ENCODE measurements at places on chromosomes 11 and 22. TPM values are rescaled to one million over a fixed set of nuclear protein-coding genes. Genes with fewer than 3 reads are reported as not detected.

GRCh38 chr22:20439928-20440575 lies 2.4 kb upstream of the SCARF2 start:
- peaks cover 8% of the 10 kb centered on the region for H3K4me1 ChIP-seq
- peaks cover 14% of the 10 kb centered on the region for H3K36me3 ChIP-seq
- no peak for DNase-seq
- H3K27me3 ChIP-seq = peaks cover 34% of the 10 kb centered on the region
- no peak overlapping the region for H3K27ac ChIP-seq
- H3K4me3 ChIP-seq = no peak overlapping the region

DNA sequence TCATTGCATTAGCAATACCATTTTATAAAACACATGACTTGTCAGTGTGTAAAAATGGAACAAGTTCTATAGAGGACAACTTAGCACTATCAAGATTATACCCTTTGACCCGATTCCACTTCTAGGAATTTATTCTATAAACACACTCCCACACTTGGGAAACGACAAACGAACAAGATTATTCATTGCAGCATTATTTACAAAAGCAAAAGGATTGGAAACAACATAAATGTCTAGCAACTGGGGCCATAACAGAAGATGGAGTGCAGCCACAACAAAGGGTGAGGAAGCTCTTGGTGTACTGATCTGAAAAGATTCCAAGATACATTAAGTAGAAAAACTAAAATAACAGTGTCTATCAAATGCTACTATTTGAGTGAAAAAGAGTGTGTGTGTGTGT lies 2.3 kb upstream of the IRAG1 start:
- DNase-seq = no peak
- H3K4me3 ChIP-seq = no peak overlapping the region
- no peaks in the 10 kb centered on the region for H3K36me3 ChIP-seq
- H3K4me1 ChIP-seq = no peaks in the 10 kb centered on the region

Gene PRR5L
- total RNA-seq = 6.9 TPM

GRCh38 chr22:42780070-42780540 lies 59.4 kb upstream of the A4GALT start:
- no peak overlapping the region for H3K4me3 ChIP-seq
- H3K36me3 ChIP-seq = no peaks in the 10 kb centered on the region
- H3K27ac ChIP-seq = no peak overlapping the region
- H3K27me3 ChIP-seq = no peaks in the 10 kb centered on the region

GRCh38 chr11:124895471-124895971 lies 2.1 kb downstream of the ROBO4 start:
- H3K27ac ChIP-seq = no peak overlapping the region
- peaks cover 10% of the 10 kb centered on the region for H3K4me1 ChIP-seq
- H3K36me3 ChIP-seq = no peaks in the 10 kb centered on the region
- no peak overlapping the region for H3K4me3 ChIP-seq

GRCh38 chr11:88367310-88367709 lies 29.8 kb upstream of the CTSC start:
- H3K4me1 ChIP-seq = peaks cover 57% of the 10 kb centered on the region
- DNase-seq = peak; percentile 58
- H3K4me3 ChIP-seq = no peak overlapping the region
- H3K27ac ChIP-seq = peak overlapping the region; percentile 14
- H3K36me3 ChIP-seq = peaks cover 6% of the 10 kb centered on the region

Gene RNF169
- 17.4 TPM for total RNA-seq

GRCh38 chr11:103051151-103051801 lies 40.7 kb downstream of the DCUN1D5 start:
- no peaks in the 10 kb centered on the region for H3K36me3 ChIP-seq
- H3K27me3 ChIP-seq = peaks cover 2% of the 10 kb centered on the region
- H3K4me3 ChIP-seq = no peak overlapping the region
- no peak for DNase-seq

DNA sequence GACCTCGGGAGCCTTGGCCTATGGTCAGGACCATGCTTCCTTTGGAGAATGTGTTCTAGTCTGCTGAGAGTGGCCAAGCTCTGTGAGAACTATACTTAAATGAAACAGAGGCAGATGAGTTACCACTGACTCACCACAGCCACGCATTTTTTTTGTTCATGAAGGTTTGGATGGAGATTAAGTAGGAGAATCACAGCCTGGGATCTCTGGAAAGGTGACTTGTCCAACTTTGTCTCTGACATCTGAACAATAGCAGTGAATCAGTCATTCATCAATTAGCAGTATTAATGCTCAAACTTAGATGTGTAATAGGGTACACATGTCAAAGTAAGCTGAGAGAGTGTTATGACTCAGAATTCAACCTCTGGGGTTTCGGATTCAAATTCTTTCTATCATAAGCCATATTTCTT lies 100.7 kb upstream of the ANO3 start:
- H3K27me3 ChIP-seq = no peaks in the 10 kb centered on the region
- DNase-seq = no peak
- no peak overlapping the region for H3K27ac ChIP-seq
- no peak overlapping the region for H3K4me3 ChIP-seq

DNA sequence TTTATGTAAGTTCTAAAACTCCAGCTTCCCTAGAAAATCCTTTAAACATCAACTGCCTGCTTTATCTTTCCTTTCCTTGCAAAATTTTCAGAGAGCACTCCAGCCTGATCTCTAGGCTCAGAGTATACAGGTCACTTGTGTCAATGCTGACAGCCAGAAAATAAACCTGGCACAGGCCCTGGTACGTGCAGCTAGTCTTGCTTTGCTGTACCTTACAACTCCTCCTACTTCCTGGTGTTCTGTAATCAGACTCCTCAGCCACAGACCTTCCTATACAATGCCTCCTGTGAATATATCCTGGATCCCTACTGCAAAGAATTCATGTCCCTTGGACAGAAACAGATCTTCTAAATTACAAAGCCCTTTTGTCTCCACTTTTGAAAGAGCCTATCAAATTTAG lies 24.2 kb upstream of the TMEM123 start:
- peak overlapping the region; percentile 90 for H3K27ac ChIP-seq
- H3K36me3 ChIP-seq = peaks cover 4% of the 10 kb centered on the region
- H3K4me1 ChIP-seq = peaks cover 66% of the 10 kb centered on the region
- peak; percentile 54 for DNase-seq
- no peak overlapping the region for H3K4me3 ChIP-seq
- no peaks in the 10 kb centered on the region for H3K27me3 ChIP-seq

DNA sequence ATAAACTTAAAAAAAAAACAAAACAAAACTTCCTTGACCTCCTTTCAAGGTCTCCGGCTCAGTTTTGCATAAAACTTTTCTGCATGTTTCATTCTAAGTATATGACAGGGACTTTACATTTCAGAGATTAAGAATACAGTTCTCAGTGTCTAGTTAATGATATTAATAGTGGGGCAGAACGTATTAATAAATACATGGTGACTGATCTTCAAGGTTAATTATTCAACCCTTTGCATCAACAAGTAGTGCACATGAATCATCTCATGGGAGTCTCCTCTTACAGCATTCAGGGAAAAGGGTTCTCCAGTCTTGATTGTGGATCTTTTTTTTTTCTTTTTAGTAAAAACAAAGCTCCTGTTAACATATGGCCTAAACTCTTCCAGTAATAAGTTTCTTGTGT lies 146.8 kb downstream of the KIRREL3 start:
- peaks cover 2% of the 10 kb centered on the region for H3K27me3 ChIP-seq
- H3K4me1 ChIP-seq = no peaks in the 10 kb centered on the region
- H3K27ac ChIP-seq = no peak overlapping the region
- no peaks in the 10 kb centered on the region for H3K36me3 ChIP-seq

DNA sequence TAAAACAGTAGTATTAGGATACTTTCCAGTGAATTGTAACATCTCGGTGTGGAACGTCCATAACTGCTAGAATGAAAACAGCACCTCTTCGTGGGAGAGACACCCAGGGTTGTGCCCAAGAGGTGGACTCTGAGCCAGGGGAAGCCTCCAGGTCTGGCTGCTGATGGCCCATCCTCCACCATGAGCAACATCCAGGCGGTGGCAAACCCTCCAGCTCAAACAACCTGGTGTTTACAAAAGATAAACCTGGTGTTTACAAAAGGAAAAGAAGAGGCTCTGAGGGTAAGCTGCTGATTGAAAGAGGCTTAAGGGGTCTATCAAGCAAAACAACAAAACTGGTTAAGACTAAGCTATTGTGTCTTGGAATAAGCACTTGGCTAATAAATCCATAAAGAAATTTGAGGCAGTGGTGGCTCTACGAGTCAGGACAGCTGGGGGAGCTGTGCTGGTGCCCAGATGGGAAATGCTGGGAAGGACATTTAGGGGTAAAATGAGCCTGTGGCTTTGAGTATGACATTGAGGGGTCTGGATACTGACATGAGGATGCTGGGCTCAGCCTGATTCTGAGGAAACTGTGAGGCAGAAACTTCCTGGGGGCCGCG lies 909.0 kb downstream of the BRD1 start:
- DNase-seq = no peak
- no peak overlapping the region for H3K27ac ChIP-seq
- no peaks in the 10 kb centered on the region for H3K36me3 ChIP-seq
- no peaks in the 10 kb centered on the region for H3K4me1 ChIP-seq
- H3K4me3 ChIP-seq = no peak overlapping the region

- DNase-seq = no peak
- H3K27ac ChIP-seq = no peak overlapping the region
- H3K4me1 ChIP-seq = no peaks in the 10 kb centered on the region
- H3K27me3 ChIP-seq = no peaks in the 10 kb centered on the region
- H3K4me3 ChIP-seq = no peak overlapping the region
Measured at GRCh38 chr11:41779401-41779960, 320.0 kb upstream of the LRRC4C start.

GRCh38 chr11:26792941-26793340 lies 71.1 kb upstream of the SLC5A12 start:
- no peaks in the 10 kb centered on the region for H3K27me3 ChIP-seq
- H3K36me3 ChIP-seq = no peaks in the 10 kb centered on the region
- H3K4me1 ChIP-seq = no peaks in the 10 kb centered on the region
- no peak for DNase-seq

Gene PLEKHA7
- 3.5 TPM for total RNA-seq

DNA sequence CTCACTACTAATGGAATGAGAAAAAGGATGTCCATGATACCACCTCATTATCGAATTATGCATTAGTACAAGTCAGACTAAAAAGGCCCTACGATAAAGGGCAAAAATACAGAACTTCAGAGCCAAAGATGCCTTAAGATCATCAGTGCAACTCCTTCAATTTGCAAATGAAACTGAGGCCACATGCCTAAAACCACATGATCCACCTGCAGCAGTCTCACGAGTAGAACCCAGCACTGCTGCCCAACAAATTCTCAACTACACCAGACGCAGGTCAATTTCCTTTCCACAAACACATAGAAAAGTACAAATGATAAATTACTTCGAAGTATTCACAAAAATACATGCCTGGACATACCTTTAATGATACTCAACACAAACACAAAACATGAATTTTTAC lies 20.1 kb downstream of the KMT5B start:
- DNase-seq = no peak
- no peaks in the 10 kb centered on the region for H3K36me3 ChIP-seq
- H3K27ac ChIP-seq = no peak overlapping the region

Gene SIPA1
- total RNA-seq = 235 TPM

DNA sequence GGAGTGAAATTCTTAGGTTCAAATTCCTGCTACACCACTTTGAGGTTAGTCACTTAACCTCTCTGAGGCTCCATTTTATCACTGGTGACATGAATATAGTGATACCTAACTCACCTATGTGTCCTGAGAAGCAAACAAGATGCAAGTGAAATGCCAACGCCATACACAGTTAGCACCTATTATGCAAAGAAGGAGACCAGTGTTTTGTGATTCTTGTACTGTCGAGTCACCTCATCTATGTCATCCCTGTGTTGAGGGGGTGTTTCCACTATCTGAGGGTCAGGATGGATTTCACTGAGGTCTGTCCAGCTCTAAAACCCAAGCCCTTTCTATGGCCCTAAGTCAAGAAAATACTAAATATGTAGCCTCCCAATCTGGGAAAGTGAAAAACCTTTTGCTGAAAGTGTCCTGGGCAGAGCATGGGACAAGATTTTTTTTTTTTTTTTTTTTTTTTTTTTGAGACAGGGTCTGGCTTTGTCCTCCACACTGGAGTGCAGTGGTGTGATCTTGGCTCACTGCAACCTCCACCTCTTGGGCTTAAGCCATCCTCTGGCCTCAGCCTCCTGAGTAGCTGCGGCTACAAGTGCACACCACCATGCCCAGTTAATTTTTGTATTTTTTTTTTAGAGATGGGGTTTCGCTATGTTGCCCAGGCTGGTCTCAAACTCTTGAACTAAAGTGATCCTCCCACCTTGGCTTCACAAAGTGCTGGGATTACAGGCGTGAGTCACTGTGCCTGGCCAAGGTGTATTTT lies 5.0 kb upstream of the MCM5 start:
- peaks cover 9% of the 10 kb centered on the region for H3K4me1 ChIP-seq
- no peak for DNase-seq
- no peak overlapping the region for H3K4me3 ChIP-seq
- H3K27me3 ChIP-seq = no peaks in the 10 kb centered on the region

DNA sequence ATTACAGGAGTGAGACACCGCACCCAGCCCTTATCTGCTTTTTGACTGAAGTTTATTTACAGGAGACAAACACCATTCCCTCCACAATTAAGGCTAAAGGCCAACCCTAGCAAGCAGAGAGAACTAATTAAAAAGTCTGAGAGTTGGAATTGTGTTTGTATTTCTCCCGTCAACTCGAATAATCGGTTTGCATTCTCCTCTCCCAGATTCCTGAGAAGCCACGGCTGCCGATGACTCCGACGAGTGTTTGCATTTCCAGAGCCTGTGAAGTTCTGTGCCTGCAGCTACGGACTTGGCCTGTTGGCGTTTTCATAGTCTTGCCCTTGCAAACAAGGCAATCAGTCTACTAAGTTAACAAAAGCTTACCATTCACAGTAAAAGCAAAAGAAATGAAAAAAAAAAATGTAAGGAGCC lies 73.2 kb upstream of the NUP50 start:
- no peak for DNase-seq
- no peak overlapping the region for H3K4me3 ChIP-seq
- no peak overlapping the region for H3K27ac ChIP-seq
- H3K36me3 ChIP-seq = no peaks in the 10 kb centered on the region

GRCh38 chr11:12211331-12212065 lies 101.1 kb downstream of the MICAL2 start:
- peaks cover 22% of the 10 kb centered on the region for H3K4me1 ChIP-seq
- no peak for DNase-seq

Gene RASSF10
- not detected for total RNA-seq

Gene KIAA1671
- total RNA-seq = 25.4 TPM

- H3K27me3 ChIP-seq = peaks cover 59% of the 10 kb centered on the region
- peak overlapping the region; percentile 33 for H3K27ac ChIP-seq
- peak overlapping the region; percentile 60 for H3K4me3 ChIP-seq
- DNase-seq = no peak
- peaks cover 26% of the 10 kb centered on the region for H3K4me1 ChIP-seq
Measured at GRCh38 chr22:17368554-17369438, 464 bp upstream of the CECR2 start.
